Heart right ventricle (tissue), 16 donors: ENCODE measurements at places on chromosomes 6 and 20. TPM values are rescaled to one million over a fixed set of nuclear protein-coding genes. Genes with fewer than 3 reads are reported as not detected.

GRCh38 chr6:13303668-13304017, 24.7 kb downstream of the TBC1D7 start:
- DNase-seq: peak; percentile 87

DNA sequence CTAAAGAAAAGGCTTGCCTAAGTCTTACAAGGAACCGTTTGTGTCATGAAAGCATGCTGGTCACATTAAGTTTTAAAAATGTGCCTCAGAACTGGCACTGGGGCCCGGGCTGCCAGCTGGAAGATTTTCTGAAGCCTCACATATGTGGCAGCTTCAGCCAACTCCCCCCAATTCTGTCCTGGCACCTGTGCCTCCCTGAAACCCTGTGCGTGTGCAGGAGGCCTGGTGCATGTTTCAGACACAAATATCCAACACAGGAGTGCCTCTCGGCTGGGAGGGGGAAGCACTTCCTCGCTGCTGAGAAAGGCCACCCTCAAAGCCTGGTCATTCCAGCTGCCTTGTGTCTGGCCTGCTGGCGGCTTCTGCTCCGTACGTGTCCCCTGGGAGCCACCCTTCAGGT, 188.5 kb upstream of the SNX9 start:
- DNase-seq: no peak

GRCh38 chr20:23091721-23092383, 5.7 kb upstream of the CD93 start:
- DNase-seq: no peak

DNA sequence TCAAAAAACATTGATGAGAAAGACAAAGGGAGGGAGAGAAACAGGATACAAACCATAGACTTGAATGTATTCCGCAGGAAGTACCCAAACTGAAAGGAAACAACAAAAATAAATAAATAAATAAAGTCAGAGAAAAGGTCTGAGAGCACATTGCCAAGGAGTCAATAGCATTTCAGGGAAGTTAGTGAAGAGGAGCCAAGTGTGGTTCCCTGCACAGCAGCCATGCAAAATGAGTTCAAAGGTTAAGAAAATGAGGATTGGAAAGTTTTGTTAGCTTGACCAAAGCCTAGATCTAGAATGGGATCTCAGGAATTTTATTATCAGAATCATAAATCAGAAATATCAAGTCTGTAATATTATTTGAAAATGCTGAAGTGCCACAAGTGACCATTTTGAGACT, 700.0 kb downstream of the MAFB start:
- DNase-seq: no peak

DNA sequence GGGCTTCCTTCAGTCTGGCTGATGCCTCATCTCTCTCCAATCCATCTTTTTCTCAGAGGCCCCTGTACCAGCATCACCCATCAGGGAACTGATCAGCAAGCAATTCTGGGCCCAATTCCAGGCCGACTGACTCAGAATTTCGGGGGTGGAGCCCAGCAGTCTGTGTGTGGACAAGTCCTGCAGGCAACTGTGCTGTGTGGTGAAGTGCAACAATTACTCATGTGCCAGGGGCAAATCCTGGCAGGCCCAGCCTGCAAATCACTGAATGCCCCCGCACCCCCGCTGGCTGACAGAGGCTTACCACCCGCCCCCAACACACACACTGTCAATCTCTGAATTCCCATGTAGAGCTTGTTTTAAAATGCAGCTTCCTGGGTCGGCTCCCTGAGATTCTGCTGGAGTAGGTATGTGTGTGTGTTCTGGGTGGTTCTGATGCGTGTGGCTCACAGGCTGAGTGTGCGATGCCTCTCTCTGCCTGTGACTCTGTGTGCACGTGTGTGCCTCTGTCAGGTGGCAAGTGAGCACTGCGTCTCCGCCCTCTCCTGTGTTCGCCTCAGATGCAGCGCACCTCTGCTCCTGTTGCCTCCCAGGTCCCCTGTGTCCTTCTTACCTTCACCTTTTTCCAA, 45.4 kb downstream of the SSR1 start:
- no peak for DNase-seq

- DNase-seq: no peak
Measured at GRCh38 chr6:128365520-128366160, 154.8 kb downstream of the PTPRK start.

Gene MAN1A1
- 6.6 TPM for polyA plus RNA-seq

GRCh38 chr20:43137160-43137559, 52.5 kb downstream of the PTPRT start:
- no peak for DNase-seq

GRCh38 chr20:444117-444516, 18.2 kb downstream of the TBC1D20 start:
- no peak for DNase-seq

Gene CGA
- polyA plus RNA-seq: not detected

DNA sequence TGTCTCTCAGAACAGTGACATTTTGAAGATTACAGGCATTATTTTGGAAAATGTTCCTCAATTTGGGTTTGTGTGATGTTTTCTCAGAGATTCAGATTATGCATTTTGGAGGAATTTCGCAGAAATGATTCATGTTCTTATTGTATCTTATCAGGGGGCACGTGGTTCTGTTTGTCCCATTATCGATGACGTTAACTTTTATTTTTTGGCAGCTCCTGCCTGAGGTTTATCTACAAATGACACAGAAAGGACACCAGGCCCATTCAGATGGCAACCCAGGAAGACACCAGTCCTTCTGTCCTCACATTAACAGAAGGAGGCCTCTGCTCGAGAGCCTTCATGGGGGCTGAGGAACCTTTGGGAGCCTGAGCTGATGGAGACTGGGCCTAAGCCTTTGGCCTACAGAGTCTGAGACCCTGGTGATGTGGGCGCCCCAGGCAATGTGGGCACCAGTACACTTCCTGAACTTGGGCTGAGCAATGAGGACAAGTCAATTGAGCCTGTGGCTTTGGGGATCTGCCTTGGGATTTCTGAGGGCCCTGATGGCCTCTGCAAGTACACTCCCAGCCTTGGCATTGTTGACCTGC, 41.2 kb upstream of the EZR start:
- no peak for DNase-seq

GRCh38 chr6:154509421-154510143, 903 bp downstream of the CNKSR3 start:
- DNase-seq: no peak

DNA sequence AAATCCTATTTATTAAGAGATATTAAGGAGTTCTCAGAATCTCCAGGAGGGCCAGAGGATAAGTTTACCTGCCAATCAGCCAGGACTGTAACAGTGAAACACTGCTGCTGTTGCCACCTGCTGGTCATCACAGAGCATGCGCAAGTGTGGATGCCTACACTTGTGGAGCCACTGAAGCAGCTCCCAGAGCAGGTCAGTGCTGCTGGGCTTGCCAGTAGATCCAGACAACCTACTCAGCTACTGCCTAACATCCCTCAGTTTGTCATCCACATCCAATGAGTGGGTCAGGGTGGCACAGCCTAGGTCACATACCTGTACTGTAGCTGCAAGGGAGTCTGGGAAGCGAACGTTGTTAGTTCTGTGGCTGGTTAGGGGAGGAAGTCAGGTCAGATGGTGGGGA, 18.3 kb upstream of the NHSL1 start:
- peak; percentile 22 for DNase-seq

Gene PRR18
- 0.03 TPM for polyA plus RNA-seq

DNA sequence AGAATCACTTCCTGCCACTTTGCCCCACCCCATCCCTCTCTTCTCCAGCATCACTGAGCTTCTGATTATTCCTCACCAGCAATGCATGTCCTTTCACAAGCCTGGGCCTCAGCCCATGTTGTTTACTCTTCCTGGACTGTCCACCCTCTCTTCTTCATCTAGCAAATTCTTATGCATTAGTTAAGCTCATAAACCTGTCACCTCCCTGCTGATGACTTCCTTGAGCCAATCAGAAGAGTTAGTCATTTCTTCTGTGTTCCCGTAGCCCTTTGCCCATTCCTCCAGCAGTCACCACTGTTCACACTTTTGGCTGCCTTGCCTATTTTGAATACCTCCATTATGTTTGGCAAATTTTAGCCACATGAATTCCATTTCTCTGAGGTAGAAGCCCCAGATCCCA, 4.1 kb upstream of the CRYBG1 start:
- DNase-seq: no peak

GRCh38 chr20:61886721-61887595, 178.7 kb downstream of the TAF4 start:
- DNase-seq: peak; percentile 10

Gene TMEM217
- polyA plus RNA-seq: 0.64 TPM

Gene MYB
- not detected for polyA plus RNA-seq

DNA sequence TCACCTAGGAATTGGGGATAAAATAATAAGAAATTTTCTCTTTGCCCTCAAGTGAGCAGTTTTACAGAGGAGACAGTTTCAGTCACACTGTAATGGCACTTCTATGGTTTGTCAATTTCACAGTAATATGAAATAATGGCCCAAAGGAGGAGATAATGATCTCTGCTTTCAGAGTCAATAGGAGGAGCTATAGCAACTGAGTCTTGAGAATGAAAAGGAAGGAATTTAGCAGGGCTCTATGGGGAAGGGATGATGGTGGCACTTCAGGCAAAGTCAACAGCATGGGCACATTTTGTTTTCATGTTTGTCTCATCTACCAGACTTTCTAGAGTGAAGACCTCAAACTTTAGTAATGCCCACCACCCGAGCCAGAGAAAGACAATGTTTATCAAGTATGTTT, 138.3 kb upstream of the HMGN3 start:
- DNase-seq: no peak

DNA sequence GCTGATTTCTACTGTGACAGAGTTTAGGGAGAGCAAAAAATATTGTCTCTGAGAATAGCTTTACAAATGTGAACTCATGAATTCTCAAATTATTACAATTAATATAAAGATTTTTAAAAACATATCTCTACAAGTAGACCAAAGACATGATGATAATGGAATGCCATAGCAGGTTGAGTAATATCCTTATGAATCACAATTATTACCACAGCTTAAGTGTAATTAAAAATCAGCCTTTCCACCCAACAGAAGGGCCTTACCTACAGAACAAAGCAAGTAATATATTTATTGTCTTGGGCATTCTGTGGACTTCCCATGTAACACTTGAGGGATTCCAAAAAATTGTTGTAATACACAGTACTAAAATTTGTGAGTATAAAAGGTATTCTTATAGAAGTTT, 1099.6 kb upstream of the GJE1 start:
- DNase-seq: no peak

Gene TREML2
- 0.01 TPM for polyA plus RNA-seq

DNA sequence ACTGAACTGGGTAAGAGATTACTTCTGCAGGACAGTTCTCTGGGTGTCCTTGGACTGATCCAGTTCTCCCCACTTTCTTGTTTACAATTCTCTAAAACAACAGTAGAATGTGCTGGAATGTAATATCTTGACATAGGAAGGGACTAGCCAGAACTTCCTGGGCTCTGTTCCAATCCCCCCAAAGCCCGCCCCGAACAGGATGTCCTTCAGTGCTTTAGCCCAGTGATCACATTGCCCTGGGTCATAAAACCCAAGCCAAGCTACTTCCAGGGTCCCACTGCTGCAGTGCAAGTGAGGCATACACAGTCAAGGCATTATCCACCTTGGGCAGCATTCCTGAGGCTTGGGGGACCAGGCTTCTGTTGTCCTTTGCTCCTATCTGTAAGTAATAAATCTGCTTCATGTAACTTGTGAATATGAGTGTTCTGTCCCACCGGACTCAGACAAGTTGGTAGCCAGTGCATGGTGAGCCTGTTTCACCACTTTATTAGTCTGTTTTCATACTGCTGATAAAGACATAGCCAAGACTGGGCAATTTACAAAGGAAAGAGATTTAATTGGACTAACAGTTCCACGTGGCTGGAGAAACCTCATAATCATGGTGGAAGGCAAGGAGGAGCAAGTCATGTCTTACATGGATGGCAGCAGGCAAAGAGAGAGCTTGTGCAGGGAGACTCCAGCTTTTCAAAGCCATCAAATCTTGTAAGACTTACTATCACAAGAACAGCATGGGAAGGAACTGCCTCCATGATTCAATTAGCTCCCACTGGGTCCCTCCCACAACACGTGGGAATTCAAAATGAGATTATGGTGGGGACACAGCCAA, 23.5 kb downstream of the FITM2 start:
- DNase-seq: peak; percentile 47

GRCh38 chr20:45911486-45912343, at the start of gene PLTP:
Gene PLTP (minus strand): TSS chr20:45912155. CDS start chr20:45911452, 703 bp downstream.
- DNase-seq: peak; percentile 75

Gene OXT
- not detected for polyA plus RNA-seq

GRCh38 chr6:106452628-106453027, 92.1 kb downstream of the CRYBG1 start:
- no peak for DNase-seq

- peak; percentile 61 for DNase-seq
Measured at GRCh38 chr6:169070506-169071176, 183.0 kb downstream of the THBS2 start.
